ENCODE measurements at places on chromosomes 2 and 18.

DNA sequence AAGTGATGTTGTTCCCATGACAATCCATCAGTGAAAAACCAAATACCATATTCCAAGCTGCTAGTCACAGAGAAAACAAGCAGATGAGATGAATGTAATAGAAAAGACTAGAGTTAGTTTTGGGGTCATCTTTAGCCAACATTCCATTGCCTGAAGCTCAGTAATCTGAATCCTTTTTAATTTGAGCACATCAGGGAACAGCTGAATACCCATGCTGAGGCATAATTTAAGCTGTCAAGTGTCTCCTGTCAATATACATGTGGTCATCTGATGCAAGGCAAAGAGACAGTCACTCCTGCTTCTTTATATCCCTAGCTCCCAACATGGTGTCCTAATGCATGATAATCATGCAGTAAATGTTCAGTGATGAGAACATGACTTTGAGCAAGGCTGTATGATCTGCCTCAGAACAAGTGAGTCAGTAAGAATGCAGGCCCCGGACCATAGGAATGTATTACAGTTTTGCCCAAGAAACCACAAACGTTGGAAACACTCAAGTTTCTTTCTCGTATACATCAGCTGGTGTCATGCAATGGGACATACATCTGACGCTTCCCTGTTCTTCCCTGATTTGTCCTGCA is 48.0 kb downstream of the CDK15 start:
- no peak for DNase-seq

DNA sequence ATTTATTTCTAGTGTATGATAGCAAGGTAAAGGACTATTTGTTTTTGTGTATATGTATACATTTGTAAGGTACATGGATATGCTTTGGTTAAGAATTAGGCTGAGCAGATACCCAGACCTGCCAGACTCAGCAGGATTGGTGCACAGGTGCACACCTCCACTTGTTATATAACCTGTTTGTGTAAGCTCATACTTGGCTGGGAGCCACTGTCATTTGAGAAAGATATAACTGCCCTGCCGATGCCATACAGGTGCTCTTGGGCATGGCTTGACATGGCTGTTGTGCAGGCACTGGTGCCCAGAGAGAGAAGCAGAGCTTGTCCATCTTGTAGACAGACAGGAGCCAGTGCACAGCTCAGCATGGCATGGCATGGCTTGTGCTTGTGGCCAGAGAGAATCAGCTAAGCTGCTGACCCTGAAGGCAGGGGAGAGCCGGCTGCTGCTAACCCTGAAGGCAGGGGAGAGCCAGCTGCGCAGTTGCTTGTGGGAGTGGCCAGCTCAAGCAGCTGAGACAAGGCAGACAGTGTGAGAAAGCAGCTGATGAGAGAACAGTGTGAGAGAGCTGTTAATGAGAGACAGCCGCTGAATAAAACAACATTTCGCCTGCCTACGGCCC is 136.5 kb downstream of the RNF144A start:
- no peak for DNase-seq

DNA sequence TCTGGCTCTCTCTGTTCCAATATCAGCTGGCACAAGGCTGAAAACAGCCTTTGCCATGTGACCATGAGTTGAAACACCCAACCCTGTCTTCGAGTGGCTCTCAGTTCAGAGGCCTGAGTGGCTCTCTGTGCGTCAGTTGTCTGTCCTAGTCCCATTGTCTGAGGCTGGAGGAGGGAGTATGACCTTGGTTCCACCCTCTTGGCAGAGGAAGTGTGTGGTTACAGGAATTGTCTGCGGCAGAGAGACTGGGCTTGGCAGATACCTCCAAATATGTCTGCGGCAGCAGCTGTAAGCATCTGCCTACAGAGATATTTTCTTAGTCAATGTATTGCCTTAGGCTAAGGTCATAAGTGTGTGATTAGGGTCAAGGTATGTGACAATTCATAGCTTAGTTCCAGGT is 32.6 kb downstream of the CNGA3 start:
- no peak for DNase-seq

DNA sequence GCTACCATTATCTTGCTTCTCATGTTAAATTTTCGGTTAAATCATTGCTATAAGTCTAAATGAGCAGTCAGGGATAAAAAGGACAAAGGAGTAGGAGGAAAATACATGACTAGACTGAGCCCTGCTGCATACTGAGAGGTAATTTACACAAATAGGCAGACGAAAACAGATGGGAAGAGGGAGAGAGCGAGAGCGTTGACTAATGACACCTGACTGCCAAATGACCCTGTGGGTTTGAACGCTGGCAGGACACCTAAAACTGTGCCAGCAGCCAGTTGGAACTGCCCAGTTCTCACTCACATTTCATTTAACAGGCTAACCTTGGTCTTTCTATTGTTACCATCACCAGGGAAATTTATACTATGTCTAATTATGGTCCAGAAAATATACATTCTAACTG is 978.2 kb downstream of the CPS1 start:
- DNase-seq, result no peak

All from neural crest cell (in vitro differentiated cells).